ENCODE measurements at places on chromosomes 2 and 18.
A peak's percentile ranks its signal among the peaks of the same experiment; 100 is the strongest.

GRCh38 chr18:28407681-28408080, 230.8 kb upstream of the CDH2 start:
- no peak for DNase-seq

DNA sequence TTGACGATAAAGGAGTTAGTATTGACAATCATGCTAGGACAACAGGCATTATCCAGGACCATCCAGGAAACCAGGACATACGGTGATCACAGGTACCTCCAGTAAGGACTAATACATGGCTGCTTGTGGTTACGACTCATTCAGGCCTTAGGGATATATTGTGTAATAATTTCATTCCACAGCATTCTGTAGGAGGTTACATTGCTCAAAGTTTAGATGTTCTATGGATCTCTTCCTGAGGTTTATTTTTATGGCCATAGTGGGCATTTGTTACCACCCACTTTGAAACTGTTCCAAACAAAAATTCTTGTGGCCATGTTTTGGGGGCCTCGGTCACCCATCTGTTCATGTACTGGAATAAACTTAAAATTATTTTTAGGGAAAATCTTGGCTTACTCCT, 431.6 kb downstream of the METTL4 start:
- DNase-seq = no peak

GRCh38 chr2:200747668-200748618, 63.8 kb upstream of the BZW1 start:
- no peak for DNase-seq

DNA sequence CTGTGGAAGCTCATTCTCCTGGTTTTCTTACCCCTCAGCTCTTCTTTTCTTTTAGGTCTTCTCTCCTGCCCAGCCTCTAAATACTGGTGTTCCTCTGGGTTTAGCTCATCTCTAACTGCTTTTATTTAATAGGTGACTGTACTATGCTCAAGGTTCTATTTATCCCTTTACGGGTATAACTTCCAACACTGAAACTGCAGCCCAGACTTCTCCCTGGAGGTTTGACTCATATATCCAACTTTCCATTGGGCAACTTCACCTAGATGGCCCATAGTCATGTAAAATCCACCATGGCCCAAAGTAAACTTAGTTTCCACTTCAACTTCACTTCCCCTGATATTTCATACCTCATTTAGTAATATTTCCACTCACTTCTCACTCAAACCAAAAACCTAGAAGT, 273.1 kb downstream of the PLCL1 start:
- no peak for DNase-seq

DNA sequence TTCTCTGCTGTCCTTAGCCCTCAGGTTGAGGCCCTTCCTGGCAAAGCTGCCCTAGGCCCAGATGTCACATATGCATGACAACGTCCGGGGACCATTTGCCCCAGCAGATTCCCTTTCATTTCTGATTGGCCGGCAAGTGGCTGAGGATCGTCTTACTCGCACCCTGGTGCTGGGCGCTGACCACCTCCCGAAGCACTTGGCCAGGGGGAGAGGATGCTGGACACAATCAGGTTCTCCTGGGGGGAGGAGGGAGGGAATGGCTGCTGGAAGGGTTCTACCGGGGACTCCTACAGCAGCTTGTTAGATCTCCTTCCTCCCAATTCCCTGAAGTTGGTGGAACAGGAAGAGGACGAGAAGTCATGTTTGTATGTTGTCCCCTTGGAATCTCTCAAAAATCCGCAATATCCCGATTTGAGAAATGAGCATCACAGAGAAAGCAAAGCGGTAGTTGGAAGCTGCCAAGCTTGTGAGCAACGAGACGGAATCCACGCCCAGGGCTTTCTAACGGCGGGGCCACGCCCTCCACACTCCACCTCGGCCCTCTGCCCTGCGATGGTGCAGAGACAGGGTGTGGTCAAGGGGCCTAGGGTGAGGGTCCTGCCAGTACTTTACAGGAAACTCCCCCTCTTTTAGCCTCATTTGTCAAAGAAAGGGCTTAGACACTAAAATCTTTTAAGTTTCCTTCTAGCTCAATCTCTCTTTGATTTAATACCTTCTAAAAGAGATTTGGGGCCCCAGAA, 61.8 kb upstream of the YWHAQ start:
- DNase-seq = no peak

- DNase-seq = peak; percentile 26
These were observed at the start of gene NCK2 for GRCh38 chr2:105744909-105745853. TSS of gene NCK2 (plus strand) at chr2:105744912. CDS start at chr2:105855064, 110,152 bp downstream.

DNA sequence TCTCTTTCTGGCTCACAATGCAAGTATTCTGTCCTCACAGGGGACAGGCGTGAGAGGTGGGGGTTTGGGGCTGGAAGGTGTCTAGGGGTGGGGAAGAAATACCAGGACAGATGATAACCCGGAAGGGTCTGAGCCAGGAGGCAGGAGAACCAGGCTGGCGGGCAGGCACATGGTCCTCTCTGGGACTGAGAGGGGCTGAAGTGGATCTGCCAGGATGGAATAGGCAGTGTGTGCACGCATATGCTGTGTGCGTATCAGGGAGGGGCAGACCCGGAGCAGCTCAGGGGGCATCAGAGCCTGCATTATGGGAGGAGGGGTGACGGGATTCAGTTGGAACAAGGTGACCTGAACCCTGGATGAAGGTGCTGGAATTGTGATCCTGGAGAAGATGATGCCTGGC, 157.3 kb downstream of the DYSF start:
- no peak for DNase-seq

GRCh38 chr18:45556222-45556621, 59.1 kb upstream of the SLC14A2 start:
- DNase-seq = no peak

GRCh38 chr2:62941413-62941812, 109.2 kb upstream of the OTX1 start:
- DNase-seq = no peak

DNA sequence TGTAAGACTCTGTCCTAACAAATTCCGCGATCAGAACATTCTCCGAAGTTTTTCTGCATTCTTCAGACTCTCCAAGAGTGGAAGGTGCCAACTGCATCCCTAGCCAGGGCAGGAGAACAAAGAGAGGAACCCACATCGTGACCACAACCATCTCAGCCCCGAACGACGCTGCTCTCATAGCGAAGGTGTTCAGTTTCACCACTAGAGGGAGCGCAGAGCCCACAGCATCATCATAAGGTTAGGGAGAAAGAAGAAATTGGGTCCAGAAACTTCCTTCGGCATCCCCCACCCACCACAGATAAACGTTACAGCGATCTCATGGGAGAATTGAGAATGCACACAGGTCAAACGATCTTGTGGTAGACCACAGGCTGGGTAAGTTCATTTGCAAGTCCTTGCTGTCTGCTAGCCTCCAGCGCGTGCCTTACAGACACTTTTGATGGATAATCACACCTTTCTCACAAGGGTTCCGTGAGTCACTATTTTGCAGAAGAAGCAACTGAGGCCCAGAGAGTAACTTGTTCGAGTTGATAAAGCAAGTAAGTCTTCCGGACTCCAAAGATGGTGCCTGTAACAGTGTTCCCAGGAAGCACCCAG, 53.7 kb upstream of the ARL4C start:
- peak; percentile 55 for DNase-seq

DNA sequence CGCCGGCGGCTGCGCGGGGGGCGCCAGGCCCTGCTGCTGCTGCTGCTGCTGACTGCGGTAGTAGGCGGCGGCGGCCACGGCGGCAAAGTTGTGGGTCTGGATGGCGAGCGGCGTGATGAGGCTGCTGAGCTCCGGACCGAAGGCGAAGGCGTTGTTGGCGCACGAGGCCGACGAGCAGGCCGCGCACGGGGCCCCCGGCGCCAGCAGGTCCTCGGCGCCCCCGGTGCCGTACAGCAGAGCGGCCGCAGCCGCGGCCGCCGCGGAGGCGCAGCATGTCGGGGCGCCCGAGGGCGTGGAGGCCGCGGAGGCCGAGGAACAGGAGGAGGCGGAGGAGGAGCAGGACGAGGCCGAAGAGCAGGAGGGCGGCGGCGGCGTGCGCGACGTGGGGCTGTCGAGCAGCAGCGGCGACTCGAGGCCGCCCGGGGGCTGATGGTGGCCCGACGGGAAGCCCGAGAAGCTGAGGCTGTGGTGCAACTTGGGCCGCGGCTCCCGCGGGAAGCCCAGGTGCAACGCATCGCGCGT, 1.8 kb downstream of the ZFP36L2 start:
- DNase-seq = no peak

- DNase-seq = no peak
These were observed 720 bp downstream of the KRTCAP3 start for GRCh38 chr2:27442920-27443282.

DNA sequence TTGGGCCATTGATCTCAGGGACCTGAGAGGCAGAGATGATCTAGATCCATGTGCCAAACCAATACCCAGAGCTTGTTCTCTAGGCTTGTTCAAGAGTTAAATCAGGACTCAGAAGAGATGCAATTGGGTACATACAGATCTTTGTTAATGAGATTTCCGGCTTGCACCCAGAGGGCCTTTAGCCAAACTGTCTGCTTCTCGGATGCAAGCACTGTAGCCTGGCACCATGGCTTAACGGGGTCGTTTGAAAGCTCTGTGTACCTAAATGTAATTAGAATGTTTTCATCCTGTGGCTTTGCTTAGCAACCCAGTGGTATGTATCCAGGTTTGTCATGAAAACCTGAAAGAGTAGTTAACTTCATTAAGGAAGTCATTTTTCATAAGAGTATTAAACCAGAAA, 94.2 kb downstream of the TPGS2 start:
- no peak for DNase-seq

DNA sequence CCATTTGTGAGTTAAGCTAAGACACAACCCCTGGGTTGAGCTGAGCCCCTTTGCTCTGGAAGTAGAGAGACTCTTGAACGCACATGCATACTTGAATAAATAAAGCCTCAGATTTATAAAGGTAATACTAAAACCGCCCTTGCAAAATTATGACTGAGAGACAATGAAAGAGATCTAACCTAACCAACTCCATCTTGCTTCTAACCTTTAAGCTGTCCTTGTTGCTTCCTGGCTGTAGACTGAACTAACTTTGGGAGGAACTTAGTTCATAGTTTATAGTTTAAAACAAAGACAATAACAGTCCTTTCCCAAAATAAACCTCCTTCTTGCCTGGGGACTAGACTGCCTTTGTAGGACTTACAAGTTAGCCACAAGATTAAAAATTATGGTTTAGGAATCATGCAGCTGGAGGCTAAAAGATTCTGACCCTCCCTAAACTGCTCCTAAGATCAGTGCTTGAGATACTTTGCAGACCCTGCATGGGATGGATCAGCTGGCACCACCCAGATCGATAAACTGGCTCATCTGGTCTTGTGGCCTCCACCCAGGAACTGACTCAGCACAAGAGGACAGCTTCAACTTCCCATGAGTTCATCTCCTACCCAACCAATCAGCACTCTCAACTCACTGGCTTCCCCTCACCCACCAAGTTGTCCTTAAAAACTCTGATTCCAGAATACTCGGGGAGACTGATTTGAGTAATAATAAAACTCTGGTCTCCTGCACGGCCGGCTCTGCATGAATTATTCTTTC, 240.2 kb upstream of the SLC14A2 start:
- DNase-seq = no peak

DNA sequence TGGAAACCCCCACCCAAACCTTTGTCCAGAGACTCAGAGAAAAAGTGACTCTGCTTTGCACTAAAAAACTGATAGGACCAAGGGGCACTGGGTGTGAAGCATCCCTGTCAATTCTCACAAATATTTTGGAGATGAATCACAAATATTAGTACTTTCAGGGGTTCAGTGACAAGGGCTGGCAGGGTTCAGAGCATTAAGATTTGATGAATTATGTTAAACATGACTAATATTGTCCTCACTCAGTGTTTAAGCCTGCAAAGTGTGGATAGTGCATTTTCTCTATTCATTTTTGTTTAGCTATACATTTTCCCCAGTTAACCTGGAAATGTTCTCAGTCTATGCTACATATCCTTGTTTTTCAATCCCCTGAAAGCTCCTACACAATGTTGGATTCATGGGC, 65.3 kb upstream of the CCDC68 start:
- no peak for DNase-seq

- no peak for DNase-seq
These were observed 26.8 kb upstream of the EPAS1 start for GRCh38 chr2:46270384-46270783.

DNA sequence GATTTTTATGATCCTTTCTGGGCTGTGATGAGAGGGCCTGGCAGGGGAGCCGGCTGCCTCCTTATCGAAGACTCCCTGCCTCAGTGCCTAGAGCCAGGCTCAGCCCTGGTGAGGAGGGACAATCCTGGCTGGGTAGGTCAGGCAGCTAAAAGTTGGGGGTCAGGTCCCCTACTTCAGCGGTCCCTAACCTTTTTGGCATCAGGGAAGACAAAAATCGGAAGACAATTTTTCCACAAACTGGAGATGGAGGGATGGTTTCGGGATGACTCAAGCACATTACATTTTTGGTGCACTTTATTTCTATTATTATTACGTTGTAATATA, 53.1 kb downstream of the HS1BP3 start:
- no peak for DNase-seq

DNA sequence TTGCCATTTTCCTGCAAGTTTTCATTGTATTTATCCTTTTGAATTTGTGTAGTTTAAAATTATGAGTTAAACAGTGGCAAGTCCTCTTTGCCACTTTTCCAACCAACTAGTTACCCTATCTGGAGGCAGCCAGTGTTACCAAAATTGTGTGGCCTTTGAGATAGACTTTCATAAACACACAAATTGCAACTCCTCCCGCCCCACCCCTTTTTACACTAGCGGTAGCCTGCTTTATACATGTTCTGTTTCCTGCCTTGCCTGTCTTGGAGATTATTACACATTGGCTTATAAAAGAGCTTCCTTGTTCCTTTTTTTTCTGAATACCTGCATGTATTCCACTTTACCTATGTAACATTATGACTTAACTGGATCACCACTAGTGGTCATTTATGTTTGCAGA, 56.5 kb downstream of the RPIA start:
- DNase-seq = no peak

DNA sequence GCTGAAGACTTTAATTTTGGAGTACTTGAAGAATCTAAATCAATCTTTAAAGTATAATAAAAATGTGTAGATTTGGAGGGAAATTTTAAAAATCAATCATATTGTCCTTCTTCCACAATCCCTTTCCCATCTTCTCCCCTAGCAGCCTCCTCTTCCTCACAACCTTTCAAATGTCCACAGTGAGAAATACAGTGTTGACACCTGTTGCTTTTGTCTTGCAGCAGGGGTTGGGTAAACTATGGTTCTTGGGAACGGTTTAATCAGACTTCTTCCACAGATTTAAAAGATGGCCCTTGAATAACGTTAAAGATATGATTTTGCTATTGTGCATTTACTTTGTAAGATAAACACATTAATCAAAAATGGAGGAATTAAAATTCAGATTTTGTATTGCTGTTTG, 113.8 kb upstream of the SLC1A4 start:
- DNase-seq = no peak

- no peak for DNase-seq
These were observed 15.1 kb upstream of the NMUR1 start for GRCh38 chr2:231545105-231545902.

DNA sequence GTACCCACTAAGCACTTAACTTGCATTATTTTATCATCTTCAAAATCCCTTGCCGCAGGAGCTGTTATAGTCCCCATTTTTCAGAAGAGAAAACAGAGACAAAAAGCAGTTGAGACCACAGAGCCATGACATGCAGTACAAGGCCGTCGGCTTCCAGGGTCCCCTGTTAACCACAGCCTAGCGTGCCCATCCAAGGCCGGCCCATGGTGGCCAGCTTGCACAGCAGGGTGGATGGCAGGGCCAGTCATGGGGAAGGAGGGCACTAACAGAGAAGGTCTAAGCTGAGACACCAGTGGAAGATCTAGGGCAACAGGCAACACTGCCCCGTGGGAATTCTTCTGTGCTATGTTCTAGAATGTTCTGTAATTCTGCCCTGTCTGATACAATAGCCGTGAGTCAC, 192.6 kb upstream of the ID2 start:
- DNase-seq = no peak

- DNase-seq = no peak
These were observed 285.1 kb upstream of the SLC14A2 start for GRCh38 chr18:45330170-45330594.
